ENCODE measurements at places on chromosomes 2 and 18.

GRCh38 chr18:32378705-32379104 lies 92.0 kb downstream of the GAREM1 start:
- H3K4me3 ChIP-seq = no peak overlapping the region
- H3K36me3 ChIP-seq = no peaks in the 10 kb centered on the region
- no peaks in the 10 kb centered on the region for H3K27me3 ChIP-seq
- H3K4me1 ChIP-seq = peaks cover 3% of the 10 kb centered on the region
- DNase-seq = no peak

GRCh38 chr2:126858013-126858412 lies 40.7 kb upstream of the TEX51 start:
- no peak overlapping the region for H3K27ac ChIP-seq
- no peaks in the 10 kb centered on the region for H3K36me3 ChIP-seq
- H3K4me1 ChIP-seq = no peaks in the 10 kb centered on the region
- DNase-seq = no peak
- no peaks in the 10 kb centered on the region for H3K27me3 ChIP-seq

DNA sequence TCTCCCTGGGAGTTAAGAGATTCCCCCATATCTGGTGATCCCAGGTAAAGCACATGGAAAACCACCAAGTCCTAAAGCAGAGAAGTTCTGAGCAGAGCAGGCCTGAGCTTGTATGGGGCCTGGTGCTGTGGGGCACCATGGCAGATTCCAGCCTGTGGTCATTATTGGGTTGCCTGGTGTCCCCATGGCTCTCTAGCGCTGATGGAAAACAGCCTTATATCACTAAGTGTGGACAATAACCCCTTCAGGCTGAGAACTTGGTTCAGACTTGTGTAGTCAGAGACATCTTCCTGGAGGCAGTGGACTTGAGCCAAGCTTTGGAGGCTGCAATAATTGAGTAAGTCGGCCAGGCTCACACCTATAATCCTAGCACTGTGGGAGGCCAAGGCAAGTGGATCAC lies 96.8 kb downstream of the MCFD2 start:
- H3K27me3 ChIP-seq = no peaks in the 10 kb centered on the region
- no peaks in the 10 kb centered on the region for H3K36me3 ChIP-seq
- H3K4me3 ChIP-seq = no peak overlapping the region
- peaks cover 14% of the 10 kb centered on the region for H3K4me1 ChIP-seq
- peak; percentile 17 for DNase-seq

GRCh38 chr2:115946341-115946740 lies 1503.9 kb downstream of the DPP10 start:
- H3K4me1 ChIP-seq = no peaks in the 10 kb centered on the region
- H3K36me3 ChIP-seq = no peaks in the 10 kb centered on the region
- DNase-seq = no peak
- no peak overlapping the region for H3K4me3 ChIP-seq

GRCh38 chr2:47964722-47965434 lies 58.6 kb upstream of the FBXO11 start:
- no peaks in the 10 kb centered on the region for H3K27me3 ChIP-seq
- H3K27ac ChIP-seq = no peak overlapping the region
- H3K36me3 ChIP-seq = no peaks in the 10 kb centered on the region
- no peak for DNase-seq
- no peak overlapping the region for H3K4me3 ChIP-seq

DNA sequence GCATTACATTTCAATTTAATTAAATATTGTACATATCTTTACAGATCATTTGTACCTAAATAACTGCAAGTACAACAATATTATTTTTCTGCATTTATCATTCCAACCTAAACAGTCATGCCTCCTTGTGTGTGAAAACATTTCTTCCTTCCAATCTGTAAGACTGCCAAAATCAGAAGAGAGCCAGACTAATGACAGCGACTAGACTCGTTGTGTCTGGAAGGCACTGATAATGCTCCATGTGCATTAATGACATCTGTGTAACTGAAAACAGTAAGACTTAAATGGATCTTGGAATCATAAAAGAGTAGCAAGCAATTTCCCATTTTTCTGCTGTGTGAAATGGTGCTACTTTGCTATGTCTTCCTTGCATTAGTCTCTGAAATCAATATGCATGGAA lies 278.0 kb upstream of the DSEL start:
- no peak for DNase-seq
- no peaks in the 10 kb centered on the region for H3K36me3 ChIP-seq
- H3K4me1 ChIP-seq = no peaks in the 10 kb centered on the region

- DNase-seq = no peak
- H3K27ac ChIP-seq = peak overlapping the region; percentile 46
- no peaks in the 10 kb centered on the region for H3K36me3 ChIP-seq
- H3K27me3 ChIP-seq = no peaks in the 10 kb centered on the region
These were observed 146.5 kb downstream of the NCKAP5 start for GRCh38 chr2:133421516-133422324.

- no peaks in the 10 kb centered on the region for H3K36me3 ChIP-seq
- no peak overlapping the region for H3K4me3 ChIP-seq
- no peaks in the 10 kb centered on the region for H3K4me1 ChIP-seq
- no peak for DNase-seq
- no peaks in the 10 kb centered on the region for H3K27me3 ChIP-seq
These were observed 98.7 kb upstream of the SLC66A3 start for GRCh38 chr2:11056614-11057013.

Measured in breast epithelium (tissue), 4 donors.